ENCODE measurements at places on chromosomes 2 and 18. TPM values are rescaled to one million over a fixed set of nuclear protein-coding genes. Genes with fewer than 3 reads are reported as not detected.

- no peak for DNase-seq
These were observed 246.1 kb downstream of the PIK3C3 start for GRCh38 chr18:42201137-42201536.

GRCh38 chr2:152594022-152594766, 123.1 kb downstream of the PRPF40A start:
- no peak for DNase-seq

Gene MC4R
- not detected for total RNA-seq

- DNase-seq: no peak
These were observed 202.3 kb upstream of the TCF4 start for GRCh38 chr18:55790296-55790695.

Gene MARCO
- total RNA-seq: 165 TPM

DNA sequence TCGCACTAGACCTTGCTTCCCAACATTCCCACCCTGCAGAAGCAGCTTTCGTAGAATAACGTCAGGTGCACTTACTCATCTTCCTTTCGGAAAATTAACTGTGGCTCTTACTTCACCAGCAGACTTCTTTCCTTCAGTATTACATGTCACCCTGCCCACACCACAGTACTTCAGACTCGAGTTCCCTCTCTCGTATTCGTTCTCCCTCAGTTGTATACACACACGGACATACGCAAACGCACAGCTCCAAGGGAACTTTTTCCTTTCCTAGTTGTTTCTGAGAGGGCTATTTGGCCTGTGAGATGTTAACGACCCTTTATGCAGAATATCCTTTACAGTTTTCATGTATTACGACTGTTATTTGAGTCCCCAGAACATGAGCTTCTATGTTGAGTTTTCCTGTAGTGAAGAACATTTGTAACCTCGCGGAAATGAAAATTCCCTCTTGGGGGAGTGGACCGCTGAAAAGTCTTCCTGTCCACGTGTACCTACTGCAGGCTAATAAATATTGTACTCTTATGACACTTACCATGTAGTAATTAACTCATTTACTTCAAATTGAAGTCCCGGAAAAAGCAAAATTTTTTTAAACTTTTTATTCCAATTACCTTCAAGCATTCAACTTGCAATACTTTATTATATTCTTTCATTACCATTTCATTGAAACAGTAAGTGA, 908 bp downstream of the ERLEC1 start:
- DNase-seq: no peak

DNA sequence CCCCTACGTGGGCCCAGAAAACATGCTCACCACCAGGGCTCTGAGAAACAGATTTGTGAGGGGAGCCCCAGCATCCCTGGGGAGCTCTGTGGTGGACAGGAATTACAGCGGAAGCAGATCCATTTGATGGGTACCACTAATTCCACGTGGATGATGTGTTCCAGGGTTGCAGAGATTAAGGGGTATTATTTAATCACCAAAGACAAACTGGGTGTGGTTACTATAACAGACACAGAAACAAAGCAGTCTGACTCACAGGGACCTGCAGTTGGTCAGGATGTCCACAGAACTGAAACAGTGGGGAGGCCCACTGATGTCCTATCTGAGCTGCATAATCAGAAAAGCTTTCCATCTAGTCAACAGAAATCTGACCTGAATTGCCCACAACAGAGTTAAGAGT, 65.8 kb downstream of the PSMG2 start:
- no peak for DNase-seq

DNA sequence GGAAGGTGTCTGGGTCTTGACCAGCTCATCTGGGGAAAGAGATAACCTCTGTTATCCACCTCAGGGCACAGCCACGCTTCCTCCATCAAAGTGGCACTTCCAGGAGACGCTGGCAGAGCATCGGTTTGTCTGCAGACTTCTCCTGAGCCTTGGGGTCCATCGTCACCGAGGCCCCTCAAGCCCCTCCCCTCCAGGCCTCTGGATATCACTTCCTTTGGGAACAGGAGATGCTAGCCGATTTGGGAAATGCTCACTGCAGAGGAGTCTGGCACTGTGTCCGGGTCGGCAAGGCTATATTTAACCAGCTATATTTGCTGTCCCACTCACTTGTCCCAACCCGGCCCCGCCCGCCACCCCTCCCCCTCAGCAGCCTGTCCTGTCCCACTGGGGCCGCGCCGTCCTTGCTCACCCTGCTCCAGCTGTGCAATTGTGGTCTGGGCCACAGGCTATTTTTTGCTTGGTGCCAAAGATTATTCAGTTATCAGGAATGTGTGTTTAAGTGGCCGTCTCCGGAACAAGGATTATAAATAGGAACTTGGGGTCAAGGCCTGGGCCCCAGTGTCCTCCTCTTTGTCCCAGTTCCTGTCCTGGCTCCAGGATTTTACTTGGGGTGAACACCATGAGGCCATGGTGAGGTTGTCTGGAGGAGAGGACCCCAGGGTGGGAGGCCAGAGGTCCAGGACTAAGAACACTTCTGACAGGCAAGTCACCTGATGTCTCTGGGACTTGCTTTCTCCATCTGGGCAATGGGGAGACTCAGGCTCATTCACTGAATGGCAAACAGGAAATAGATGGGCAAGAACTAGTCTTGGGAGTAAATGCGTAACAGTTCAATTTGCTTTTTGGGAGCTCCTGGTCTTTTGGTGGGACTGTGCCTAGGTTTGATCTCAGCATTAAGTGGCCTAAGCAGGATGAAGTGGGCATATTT, 263.6 kb downstream of the DYSF start:
- DNase-seq: peak; percentile 88

- no peak for DNase-seq
These were observed 419.0 kb downstream of the FBXO15 start for GRCh38 chr18:73728657-73729056.

Gene SNTG2
- total RNA-seq: 3.6 TPM

Gene NAT8
- not detected for total RNA-seq

Gene FAP
- total RNA-seq: 5.4 TPM

Gene LIMS4
- total RNA-seq: 2.1 TPM

Gene CCNYL1
- total RNA-seq: 25.7 TPM

- DNase-seq: no peak
These were observed 60.7 kb downstream of the SH3RF3 start for GRCh38 chr2:109189751-109190150.

GRCh38 chr2:149617476-149617875, 29.9 kb upstream of the MMADHC start:
- no peak for DNase-seq

DNA sequence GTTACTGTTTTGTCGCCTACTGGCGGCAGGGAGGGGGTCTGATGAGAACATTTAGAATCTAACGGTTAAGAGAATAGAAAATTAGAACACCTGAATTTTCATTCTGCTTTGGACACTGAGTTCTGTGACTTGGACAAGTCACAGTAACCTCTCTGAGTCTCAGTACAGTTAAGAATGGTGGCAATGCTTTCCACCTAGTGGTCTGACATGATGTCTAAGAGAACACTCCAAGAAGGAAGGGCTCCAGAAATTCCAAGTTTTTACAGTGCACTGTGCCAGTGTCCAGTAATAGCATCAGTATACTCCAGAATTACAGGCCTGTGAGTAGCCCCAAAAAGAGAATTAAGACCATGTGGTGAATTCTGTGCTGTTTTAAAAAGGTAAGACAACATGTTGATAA, 174.1 kb upstream of the ZFP36L2 start:
- DNase-seq: no peak

GRCh38 chr18:52536039-52536438, 196.0 kb downstream of the DCC start:
- DNase-seq: no peak

GRCh38 chr2:159118859-159119500, 150.5 kb downstream of the TANC1 start:
- no peak for DNase-seq

Gene SERPINB3
- total RNA-seq: not detected

DNA sequence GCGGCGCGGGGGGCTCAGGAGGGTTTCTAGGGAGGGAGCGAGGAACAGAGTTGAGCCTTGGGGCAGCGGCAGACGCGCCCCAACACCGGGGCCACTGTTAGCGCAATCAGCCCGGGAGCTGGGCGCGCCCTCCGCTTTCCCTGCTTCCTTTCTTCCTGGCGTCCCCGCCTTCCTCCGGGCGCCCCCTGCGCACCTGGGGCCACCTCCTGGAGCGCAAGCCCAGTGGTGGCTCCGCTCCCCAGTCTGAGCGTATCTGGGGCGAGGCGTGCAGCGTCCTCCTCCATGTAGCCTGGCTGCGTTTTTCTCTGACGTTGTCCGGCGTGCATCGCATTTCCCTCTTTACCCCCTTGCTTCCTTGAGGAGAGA, 5.2 kb downstream of the PROC start:
- DNase-seq: peak; percentile 61

Gene UGT1A4
- not detected for total RNA-seq

DNA sequence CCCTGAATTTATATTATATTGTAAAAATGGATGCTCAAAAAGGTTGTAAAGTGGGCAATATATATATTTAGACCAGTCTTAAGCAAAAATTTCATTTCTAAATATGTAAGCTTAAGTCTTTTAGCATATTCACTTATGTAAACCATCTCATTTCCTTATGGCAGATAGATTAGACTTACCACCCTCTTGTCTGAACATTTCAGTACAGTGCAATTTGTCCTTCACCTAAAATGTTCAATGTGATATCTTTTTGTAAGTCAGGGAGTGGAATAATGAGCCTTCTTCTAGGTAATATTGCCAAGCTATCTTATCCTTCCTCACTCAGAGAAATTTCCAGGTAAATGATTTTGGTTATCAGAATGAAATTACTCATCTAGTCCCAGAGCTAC, 92.3 kb downstream of the KLF7 start:
- no peak for DNase-seq

GRCh38 chr18:49521216-49521835, 34.3 kb upstream of the C18orf32 start:
- DNase-seq: no peak

DNA sequence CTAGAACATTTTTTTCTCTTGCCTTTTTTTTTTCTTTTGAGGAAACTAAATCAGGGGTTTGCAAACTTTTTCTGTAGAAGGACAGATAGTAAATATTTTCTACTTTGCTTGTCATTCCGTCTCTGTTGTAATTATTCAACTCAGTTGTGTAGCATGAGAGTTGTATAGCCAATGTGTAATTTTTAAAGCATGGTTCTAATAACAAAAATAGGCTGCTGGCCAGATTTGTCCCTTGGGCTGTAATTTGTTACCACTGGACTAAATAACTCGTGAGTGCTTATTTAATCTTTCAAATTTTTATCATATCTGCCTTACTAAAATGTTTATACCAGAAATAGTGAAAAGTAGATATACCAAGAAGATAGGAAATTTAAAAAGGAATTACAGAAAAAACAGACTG, 43.0 kb downstream of the CCDC148 start:
- DNase-seq: no peak

DNA sequence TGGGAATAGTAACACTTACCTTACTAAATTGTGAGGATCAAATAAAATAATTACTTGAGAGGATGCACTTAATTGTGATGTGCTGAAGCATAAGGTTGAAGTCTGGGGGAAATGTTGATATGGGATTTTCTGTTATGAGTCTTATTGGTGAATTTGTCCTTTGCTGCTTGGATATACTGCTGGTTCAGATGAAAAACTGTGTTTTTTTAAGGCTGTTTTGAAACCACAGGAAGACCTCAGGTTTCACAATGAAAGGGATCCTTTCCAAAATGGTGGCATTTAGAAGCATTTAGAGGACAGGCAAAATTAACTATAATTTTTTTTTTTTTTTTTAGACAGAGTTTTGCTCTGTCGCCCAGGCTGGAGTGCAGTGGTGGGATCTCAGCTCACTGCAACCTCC, 34.9 kb downstream of the SPATS2L start:
- no peak for DNase-seq

Gene KIF1A
- 0.81 TPM for total RNA-seq

DNA sequence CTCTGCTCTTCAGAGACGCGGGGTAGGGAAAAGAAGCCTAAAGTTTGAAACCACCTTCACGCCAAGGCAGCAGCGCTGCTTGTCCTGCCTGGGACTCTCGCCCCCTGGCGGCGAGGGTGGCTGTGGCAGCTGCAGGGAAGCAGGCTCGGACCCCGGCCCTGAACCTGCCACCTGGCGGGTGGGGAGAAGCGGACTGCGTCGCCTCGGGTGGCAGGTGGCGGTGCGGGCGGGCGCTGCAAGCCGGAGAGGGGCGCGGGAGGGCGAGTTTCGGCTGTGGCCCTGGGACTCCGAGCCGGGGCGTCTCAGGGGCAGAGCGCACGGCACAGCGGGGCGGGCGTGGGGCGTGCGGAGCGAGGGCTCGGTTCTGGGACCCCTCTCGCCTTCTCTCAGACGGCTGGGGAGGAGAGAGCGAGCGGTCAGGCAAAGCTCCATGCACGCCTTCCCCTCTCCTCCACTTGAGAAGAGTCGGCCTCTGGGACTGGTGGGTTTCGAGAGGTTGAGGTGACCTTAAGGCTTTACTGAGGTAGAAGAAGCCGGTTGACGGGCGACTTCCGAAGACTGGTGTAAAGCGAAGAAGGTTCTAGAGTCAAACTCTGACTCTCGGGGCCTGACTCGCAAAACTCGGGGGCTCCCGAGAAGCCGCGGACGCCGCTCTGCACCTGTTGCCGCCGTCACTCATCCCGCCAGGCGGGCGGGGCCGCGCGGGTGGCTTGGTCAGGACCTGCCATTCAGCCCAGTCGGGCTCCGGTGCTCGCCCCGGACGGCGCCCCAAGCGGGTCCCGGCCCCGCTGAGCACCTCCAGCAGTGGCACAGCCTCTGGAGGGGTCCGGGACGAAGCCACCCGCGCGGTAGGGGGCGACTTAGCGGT, 1.1 kb upstream of the BOLL start:
- peak; percentile 76 for DNase-seq
